Activated B cell treated with CpG ODN at 0.5 μM for 24 hours (primary cell): ENCODE measurements at places on chromosomes 5 and 9. TPM values are rescaled to one million over a fixed set of nuclear protein-coding genes. Genes with fewer than 3 reads are reported as not detected.

EPB41L4A gene
- 5.8 and 7.1 TPM in 2 replicates for total RNA-seq

FOXD4L5 gene
- 0.49 and 0.75 TPM in 2 replicates for total RNA-seq

AK1 gene
- 6.9 and 8.1 TPM in 2 replicates for total RNA-seq

GLRA1 gene
- not detected in 2 replicates for total RNA-seq

COL15A1 gene
- 0.07 and 0.15 TPM in 2 replicates for total RNA-seq

CNTLN gene
- total RNA-seq = 0.38 and 0.46 TPM in 2 replicates

PCDHB8 gene
- not detected in 2 replicates for total RNA-seq

PHF24 gene
- 0.13 TPM in 1 of 2 replicates, not detected in the other for total RNA-seq

CDX1 gene
- not detected in 2 replicates for total RNA-seq

ZFP37 gene
- total RNA-seq = 1.7 and 2.6 TPM in 2 replicates

VCAN gene
- 0.16 and 0.22 TPM in 2 replicates for total RNA-seq

CLTA gene
- total RNA-seq = 104 and 115 TPM in 2 replicates

SAPCD2 gene
- total RNA-seq = 0.80 and 0.81 TPM in 2 replicates

DNAH5 gene
- total RNA-seq = not detected in 2 replicates

IL4 gene
- total RNA-seq = not detected in 2 replicates

RLN2 gene
- total RNA-seq = 1.8 and 1.9 TPM in 2 replicates

CARTPT gene
- not detected in 2 replicates for total RNA-seq

TAF11L5 gene
- total RNA-seq = not detected in 2 replicates

DAPK1 gene
- 1.0 and 1.5 TPM in 2 replicates for total RNA-seq

GRCh38 chr5:132781029-132781428 lies 4.0 kb upstream of the SEPTIN8 start:
- no peak for DNase-seq
- no peak overlapping the region for H3K27ac ChIP-seq
- H3K4me3 ChIP-seq = no peak overlapping the region

- H3K36me3 ChIP-seq = no peaks in the 10 kb centered on the region
- no peak overlapping the region for H3K4me3 ChIP-seq
- DNase-seq = no peak
- H3K4me1 ChIP-seq = peaks cover 13% of the 10 kb centered on the region
- H3K27me3 ChIP-seq = no peaks in the 10 kb centered on the region
- H3K27ac ChIP-seq = no peak overlapping the region
Observed at GRCh38 chr5:17481378-17481777, 16.7 kb upstream of the TAF11L2 start.

- no peak for DNase-seq
- H3K27ac ChIP-seq = no peak overlapping the region
- H3K4me3 ChIP-seq = no peak overlapping the region
- peaks cover 4% of the 10 kb centered on the region for H3K27me3 ChIP-seq
Observed at GRCh38 chr9:126154182-126154827, 172.3 kb upstream of the MVB12B start.

GRCh38 chr5:177169271-177169670 lies 35.7 kb downstream of the NSD1 start:
- peaks cover 50% of the 10 kb centered on the region for H3K36me3 ChIP-seq
- no peak overlapping the region for H3K27ac ChIP-seq
- DNase-seq = no peak
- H3K4me1 ChIP-seq = peaks cover 16% of the 10 kb centered on the region
- no peaks in the 10 kb centered on the region for H3K27me3 ChIP-seq
- no peak overlapping the region for H3K4me3 ChIP-seq

DNA sequence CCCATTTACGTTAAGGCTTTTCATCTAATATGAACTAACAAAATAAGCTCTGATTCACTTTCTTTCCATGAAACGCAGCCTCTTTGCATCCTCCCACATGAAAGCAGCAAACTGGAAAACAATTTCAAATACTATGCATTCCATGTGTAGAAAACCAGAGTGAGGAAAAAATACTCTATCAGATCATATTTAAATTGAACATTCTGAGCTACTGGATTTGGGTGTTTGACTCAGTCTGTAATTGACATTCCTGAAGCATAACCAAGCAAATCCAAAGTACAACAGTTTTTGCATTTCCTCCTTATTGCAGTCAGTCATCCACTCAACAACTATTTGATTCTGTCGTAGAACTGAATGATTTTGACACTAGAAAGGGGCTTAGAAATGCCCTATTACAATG lies 399.1 kb upstream of the NMUR2 start:
- no peaks in the 10 kb centered on the region for H3K4me1 ChIP-seq
- H3K27ac ChIP-seq = no peak overlapping the region
- H3K36me3 ChIP-seq = no peaks in the 10 kb centered on the region
- H3K4me3 ChIP-seq = no peak overlapping the region
- no peak for DNase-seq

GRCh38 chr9:72577212-72577753 lies 55.9 kb downstream of the TMC1 start:
- H3K27me3 ChIP-seq = peaks cover 14% of the 10 kb centered on the region
- DNase-seq = no peak
- H3K36me3 ChIP-seq = no peaks in the 10 kb centered on the region
- H3K4me3 ChIP-seq = no peak overlapping the region

- H3K27ac ChIP-seq = no peak overlapping the region
- H3K36me3 ChIP-seq = no peaks in the 10 kb centered on the region
- no peak for DNase-seq
- no peaks in the 10 kb centered on the region for H3K27me3 ChIP-seq
- H3K4me3 ChIP-seq = no peak overlapping the region
Observed at GRCh38 chr9:103301051-103301450, 305.9 kb downstream of the CYLC2 start.

DNA sequence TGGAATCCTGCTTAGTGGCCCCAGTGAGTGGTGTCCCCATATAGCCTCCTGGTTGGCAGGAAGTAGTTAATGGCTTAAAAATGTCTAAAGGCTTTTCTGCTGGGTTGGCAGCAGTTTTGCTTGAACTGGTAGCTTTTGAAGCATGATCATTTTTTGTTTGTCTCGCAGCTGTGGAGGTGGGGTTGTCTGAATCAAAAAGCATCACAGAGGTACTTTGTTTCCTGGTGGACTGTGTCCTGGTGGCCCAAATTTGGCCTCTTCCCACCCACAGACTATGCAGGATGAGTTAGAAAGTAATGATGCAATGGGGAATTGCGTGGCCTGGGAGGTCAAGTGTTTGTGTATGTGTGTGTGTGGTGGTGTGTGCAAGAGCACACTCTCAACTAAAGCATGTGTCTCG lies 322.7 kb downstream of the ARHGEF28 start:
- no peaks in the 10 kb centered on the region for H3K36me3 ChIP-seq
- no peaks in the 10 kb centered on the region for H3K4me1 ChIP-seq

DNA sequence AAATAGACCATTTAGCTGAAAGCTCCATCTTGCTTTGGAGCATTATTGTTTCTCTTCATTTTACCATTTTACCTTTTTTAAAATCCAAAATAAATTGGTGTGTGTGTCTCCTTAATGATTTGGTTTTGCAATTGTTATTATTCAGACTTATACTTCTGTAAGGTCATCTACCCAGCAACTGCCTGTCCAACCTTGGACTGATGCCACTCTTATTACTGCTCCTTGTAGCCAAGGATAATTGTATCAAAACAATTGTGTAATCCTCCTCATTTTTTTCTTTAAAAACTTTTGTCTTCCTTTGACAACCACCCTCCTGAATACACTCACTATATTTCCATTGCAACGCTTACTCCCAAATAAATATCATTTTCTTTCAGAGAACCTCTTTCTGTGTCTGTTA lies 30.3 kb upstream of the HMGCR start:
- no peak for DNase-seq
- H3K27ac ChIP-seq = no peak overlapping the region
- H3K36me3 ChIP-seq = no peaks in the 10 kb centered on the region
- no peaks in the 10 kb centered on the region for H3K4me1 ChIP-seq

GRCh38 chr5:126234563-126235195 lies 188.5 kb upstream of the GRAMD2B start:
- no peaks in the 10 kb centered on the region for H3K36me3 ChIP-seq
- no peaks in the 10 kb centered on the region for H3K4me1 ChIP-seq
- H3K4me3 ChIP-seq = no peak overlapping the region
- DNase-seq = no peak
- H3K27me3 ChIP-seq = no peaks in the 10 kb centered on the region

GRCh38 chr5:69209602-69210001 lies 20.2 kb downstream of the CENPH start:
- H3K4me1 ChIP-seq = no peaks in the 10 kb centered on the region
- no peak overlapping the region for H3K27ac ChIP-seq
- H3K36me3 ChIP-seq = peaks cover 1% of the 10 kb centered on the region
- no peak overlapping the region for H3K4me3 ChIP-seq

GRCh38 chr5:14138608-14139540 lies 4.3 kb upstream of the TRIO start:
- no peak overlapping the region for H3K4me3 ChIP-seq
- peaks cover 6% of the 10 kb centered on the region for H3K27me3 ChIP-seq
- H3K36me3 ChIP-seq = no peaks in the 10 kb centered on the region
- DNase-seq = no peak
- no peak overlapping the region for H3K27ac ChIP-seq

DNA sequence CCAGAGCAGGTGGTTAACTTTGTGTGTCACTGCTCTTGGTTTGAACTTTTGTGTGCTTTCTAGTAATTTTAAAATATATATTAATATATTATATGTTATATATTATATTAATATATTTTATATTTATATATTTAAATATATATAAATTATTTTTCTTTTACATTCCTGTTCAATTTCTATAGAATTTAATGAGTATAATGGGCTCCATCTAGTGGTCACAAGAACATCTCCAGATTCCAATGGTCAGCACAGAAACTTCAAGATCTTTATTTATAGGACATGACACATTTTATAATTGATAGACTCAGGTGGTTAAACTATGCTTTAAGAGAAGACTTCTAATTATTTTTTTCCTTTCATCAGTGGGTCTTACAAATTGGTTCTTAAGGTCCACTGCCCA lies 39.1 kb downstream of the COL23A1 start:
- H3K4me1 ChIP-seq = no peaks in the 10 kb centered on the region
- peaks cover 11% of the 10 kb centered on the region for H3K27me3 ChIP-seq
- no peak for DNase-seq
- H3K36me3 ChIP-seq = no peaks in the 10 kb centered on the region
- no peak overlapping the region for H3K4me3 ChIP-seq

DNA sequence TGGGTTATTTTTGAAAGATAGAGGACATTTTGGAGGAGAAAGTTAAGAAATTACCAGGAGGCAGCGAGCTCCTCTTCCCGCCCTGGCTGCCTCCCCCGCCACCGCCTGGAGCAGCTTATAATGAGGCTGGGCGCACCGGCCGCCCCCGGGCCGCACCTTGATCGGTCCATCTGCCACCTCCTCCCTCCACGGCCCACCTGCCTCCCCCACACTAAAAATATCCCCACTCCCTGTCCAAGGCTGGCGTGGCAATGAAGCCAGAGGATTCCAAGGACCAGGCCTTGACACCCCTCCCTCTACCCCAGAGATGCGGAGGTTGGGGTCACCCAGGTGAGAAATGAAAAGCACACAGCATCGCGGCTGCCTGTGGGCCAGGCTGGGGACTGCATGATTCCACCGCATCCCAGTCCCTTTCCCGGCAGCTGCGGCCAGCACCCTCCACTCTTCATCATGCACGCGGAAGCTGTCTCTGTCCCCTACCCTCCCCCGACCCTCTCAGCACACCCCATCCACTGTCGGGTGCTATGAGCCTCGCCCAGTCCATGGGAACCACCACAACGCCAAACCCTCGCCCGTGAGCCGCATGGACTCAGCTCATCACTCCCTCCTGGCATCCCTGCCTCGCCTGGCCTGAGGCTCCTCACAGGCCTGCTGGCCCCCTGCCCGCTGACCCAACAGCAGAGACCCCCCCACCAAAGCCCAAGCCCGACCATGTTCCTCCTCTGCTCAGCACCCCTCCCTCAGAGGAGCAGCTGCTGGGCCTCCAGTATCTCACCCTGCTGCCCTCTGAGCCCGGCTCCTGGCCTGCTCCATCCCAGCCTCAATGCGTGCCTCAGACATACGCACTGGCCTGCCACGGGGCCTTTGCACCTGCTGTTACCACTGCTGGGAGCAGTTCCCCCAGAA lies 50.0 kb downstream of the SARDH start:
- H3K27ac ChIP-seq = no peak overlapping the region
- peaks cover 7% of the 10 kb centered on the region for H3K27me3 ChIP-seq
- H3K4me3 ChIP-seq = no peak overlapping the region
- H3K4me1 ChIP-seq = peaks cover 7% of the 10 kb centered on the region

- H3K27me3 ChIP-seq = no peaks in the 10 kb centered on the region
- H3K4me3 ChIP-seq = no peak overlapping the region
- H3K36me3 ChIP-seq = no peaks in the 10 kb centered on the region
Observed at GRCh38 chr5:180602481-180603075, 11.3 kb upstream of the SCGB3A1 start.

- H3K4me1 ChIP-seq = no peaks in the 10 kb centered on the region
- H3K4me3 ChIP-seq = no peak overlapping the region
- H3K27ac ChIP-seq = no peak overlapping the region
- DNase-seq = no peak
- peaks cover 43% of the 10 kb centered on the region for H3K27me3 ChIP-seq
- no peaks in the 10 kb centered on the region for H3K36me3 ChIP-seq
Observed at GRCh38 chr5:132797651-132798050, 15.5 kb upstream of the SOWAHA start.

DNA sequence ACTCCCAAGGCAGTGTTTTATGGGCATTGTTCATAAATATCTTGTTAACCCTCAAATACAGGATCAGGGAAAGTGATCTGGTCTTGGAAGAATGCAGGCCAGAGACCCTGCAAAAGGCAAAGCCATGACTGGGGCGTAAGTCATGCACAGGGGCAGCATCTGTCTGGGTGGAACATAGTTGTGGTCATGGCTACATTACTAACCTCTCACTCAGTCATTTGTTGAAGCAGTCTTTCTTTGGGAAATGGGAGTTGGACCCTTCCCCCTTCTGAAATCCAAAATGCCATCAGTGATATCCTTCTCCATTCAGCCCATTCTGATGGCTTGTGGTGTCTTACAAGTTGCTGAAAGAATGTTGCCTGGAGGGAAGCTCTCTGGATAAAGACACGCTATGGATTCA lies 68.1 kb downstream of the GDNF start:
- H3K27me3 ChIP-seq = peaks cover 4% of the 10 kb centered on the region
- H3K4me1 ChIP-seq = no peaks in the 10 kb centered on the region
- H3K27ac ChIP-seq = no peak overlapping the region
- H3K4me3 ChIP-seq = no peak overlapping the region
- no peaks in the 10 kb centered on the region for H3K36me3 ChIP-seq

- H3K36me3 ChIP-seq = peaks cover 27% of the 10 kb centered on the region
- peaks cover 16% of the 10 kb centered on the region for H3K27me3 ChIP-seq
- H3K27ac ChIP-seq = no peak overlapping the region
Observed at GRCh38 chr5:86625148-86625547, 7.4 kb downstream of the COX7C start.
